Activated gamma-delta T cell treated with anti-CD3 and anti-CD28 coated beads, Interleukin-2, amount 50 U/mL, for 16 hours (primary cell): ENCODE measurements at places on chromosomes 2 and 18.

- no peak for DNase-seq
Observed at GRCh38 chr2:182101263-182101662, 115.6 kb downstream of the PPP1R1C start.

DNA sequence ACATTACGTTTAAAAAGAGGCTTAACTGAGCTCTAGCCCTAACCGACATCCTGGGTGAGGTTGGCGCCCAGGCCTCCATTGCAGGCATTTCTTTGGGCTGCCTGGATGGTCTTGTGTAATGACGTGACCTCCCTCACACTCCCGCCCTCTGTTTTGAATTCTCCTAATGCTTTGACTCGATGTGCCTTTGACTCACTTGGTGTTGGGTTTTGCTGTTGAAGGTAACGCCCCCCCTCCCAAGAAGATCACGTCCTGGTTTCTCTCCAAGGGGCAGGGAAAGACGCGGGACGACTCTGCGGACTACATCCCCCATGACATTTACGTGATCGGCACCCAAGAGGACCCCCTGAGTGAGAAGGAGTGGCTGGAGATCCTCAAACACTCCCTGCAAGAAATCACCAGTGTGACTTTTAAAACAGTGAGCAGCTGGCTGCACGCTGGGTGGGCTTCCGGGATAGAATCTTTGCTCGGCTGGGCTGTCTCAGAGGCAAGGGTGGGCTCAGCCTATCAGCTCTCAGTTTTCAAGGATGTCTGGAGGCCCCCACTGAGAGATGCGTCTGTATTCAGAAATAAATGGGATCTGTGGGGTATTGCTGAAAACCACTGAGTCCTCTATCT, 87.9 kb upstream of the ATG16L1 start:
- DNase-seq: no peak

GRCh38 chr2:134087371-134087921, 166.4 kb upstream of the MGAT5 start:
- DNase-seq: no peak

GRCh38 chr2:74571058-74571457, 16.5 kb downstream of the DOK1 start:
- DNase-seq: no peak

- no peak for DNase-seq
Observed at GRCh38 chr2:232278534-232278933, 100.0 kb upstream of the ALPP start.

DNA sequence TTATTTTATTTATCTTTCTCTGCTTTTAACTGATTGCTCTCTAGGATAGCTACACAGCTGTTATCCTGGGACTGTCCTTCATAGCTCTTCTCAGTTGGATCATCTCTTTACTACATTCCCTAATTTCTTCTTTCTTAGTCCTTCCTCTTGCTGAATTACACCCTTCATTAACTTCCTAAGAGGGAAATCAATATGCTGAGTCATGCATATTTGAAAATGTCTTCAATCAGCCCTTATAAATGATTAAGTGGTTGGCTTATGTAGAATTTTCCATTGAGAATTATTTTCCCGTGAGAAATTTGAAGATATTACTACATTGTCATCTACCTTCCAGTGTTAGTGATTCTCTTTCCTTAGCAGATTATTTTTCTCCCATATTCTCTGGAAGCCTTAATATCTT, 214.2 kb downstream of the SOCS6 start:
- DNase-seq: no peak

DNA sequence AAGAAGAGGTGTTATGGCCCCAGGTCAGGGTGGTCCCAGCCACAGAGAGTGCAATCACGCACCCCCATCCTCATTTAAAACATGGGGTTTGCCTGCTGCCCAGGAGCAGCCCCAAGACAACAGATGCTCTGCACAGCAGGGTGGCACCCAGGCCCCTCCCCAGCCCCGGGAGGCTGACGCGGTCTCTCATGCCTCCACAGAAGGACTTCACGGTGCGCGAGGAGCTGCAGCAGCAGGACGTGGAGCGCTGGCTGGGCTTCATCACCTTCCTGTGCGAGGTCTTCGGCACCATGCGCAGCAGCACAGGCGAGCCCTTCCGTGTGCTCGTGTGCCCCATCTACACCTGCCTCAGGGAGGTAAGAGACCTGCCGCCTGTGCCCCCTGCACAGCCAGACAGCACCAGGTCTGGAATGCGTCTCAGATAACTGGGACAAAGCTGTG, 133.7 kb downstream of the SMAD7 start:
- no peak for DNase-seq
